ENCODE measurements at places on chromosomes 6 and 20. TPM values are rescaled to one million over a fixed set of nuclear protein-coding genes. Genes with fewer than 3 reads are reported as not detected.

DNA sequence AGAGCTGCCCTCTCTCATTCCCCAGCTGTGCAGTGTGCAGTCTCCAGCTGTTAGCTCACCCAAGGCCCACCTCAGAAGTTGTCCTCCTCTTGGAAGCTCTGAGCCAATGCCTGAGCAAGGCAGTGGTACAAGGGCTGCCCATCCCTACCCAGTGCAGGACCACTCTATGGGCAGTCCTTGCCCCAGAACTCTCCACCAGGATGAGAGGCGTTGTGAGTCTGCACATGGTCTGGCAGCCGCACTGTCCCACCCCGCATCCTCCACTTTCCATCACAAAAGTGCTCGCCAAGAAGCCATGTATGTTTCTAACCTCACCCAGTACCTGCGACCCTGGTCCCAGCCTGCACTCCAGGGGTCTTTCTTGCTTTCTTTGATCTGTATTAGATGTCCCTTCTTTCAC lies 175.1 kb upstream of the PMEPA1 start:
- peaks cover 18% of the 10 kb centered on the region for H3K27me3 ChIP-seq
- no peak overlapping the region for H3K4me3 ChIP-seq
- no peak overlapping the region for H3K27ac ChIP-seq
- H3K36me3 ChIP-seq = no peaks in the 10 kb centered on the region

DNA sequence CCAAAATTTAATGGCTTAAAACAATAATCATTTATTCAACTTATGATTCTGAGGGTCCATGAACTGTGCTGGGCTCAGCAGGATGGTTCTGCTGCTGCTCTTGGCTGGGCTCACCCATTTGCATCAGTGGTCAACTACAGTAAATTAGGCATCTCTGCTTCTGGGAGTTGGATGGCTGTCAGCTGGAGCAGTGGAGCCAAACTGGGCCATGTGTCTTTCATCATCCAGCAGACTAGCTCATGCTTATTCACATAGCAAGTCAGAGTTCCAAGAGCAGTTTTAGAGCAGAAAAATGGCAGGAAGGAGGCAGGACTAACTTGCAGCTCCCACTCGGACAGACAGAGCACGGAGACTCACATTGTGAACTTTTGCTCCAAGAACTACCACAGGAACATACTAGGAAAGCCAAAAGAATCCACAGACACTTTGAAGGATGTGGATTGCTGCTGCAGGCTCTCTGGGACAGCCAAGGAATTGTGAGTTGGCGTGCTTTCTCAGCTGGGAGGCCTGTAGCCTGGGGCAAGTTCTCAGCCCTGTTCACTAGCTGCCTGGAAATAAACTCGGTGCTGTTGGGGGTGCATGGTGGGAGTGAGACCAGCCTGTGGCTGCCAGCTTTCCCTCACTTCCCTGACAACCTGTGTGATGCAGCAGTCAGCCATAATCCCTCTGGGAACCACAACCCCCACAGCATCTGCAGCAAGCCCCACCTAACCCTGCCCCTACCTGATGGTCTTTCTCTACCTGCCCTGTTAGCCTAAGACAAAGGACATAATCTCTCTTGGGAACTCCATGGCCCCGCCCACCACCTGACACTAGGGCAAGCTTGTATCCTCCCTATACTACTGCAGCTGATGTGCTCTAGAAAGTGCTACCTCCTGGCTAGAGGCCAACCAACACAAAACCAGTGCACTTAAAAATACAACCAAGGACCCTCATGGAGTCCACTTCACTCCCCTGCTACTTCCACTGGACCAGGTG lies 129.0 kb downstream of the JPH2 start:
- no peaks in the 10 kb centered on the region for H3K4me1 ChIP-seq
- no peak overlapping the region for H3K4me3 ChIP-seq
- no peak for DNase-seq
- peaks cover 3% of the 10 kb centered on the region for H3K27me3 ChIP-seq

DNA sequence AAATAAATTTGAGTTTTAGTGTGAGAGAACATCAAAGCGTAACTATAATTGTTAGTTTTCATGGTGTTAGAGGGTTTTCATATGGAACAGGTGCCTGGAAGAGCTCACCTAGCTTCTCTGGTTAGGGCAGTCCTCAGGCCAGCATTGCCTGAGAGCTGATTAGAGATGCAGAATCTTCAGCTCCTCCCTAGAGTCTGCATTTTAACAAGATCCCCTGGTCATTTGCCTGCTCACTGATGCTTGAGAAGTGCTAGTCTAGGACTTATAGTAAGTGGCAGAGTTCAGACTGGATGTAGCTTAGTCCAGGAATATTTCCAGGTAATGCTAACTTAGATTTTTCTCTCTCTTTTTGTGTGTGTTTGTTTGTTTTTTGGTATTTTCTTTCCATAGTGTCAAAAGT lies 21.7 kb upstream of the SMIM26 start:
- H3K4me3 ChIP-seq = no peak overlapping the region
- no peak for DNase-seq
- peaks cover 76% of the 10 kb centered on the region for H3K36me3 ChIP-seq
- H3K27me3 ChIP-seq = no peaks in the 10 kb centered on the region
- H3K4me1 ChIP-seq = no peaks in the 10 kb centered on the region

- no peak overlapping the region for H3K27ac ChIP-seq
- H3K4me1 ChIP-seq = no peaks in the 10 kb centered on the region
- H3K36me3 ChIP-seq = no peaks in the 10 kb centered on the region
- no peak overlapping the region for H3K4me3 ChIP-seq
- no peaks in the 10 kb centered on the region for H3K27me3 ChIP-seq
These were observed 24.2 kb upstream of the CITED2 start for GRCh38 chr6:139398658-139399057.

The TMEM244 gene
- total RNA-seq = not detected

DNA sequence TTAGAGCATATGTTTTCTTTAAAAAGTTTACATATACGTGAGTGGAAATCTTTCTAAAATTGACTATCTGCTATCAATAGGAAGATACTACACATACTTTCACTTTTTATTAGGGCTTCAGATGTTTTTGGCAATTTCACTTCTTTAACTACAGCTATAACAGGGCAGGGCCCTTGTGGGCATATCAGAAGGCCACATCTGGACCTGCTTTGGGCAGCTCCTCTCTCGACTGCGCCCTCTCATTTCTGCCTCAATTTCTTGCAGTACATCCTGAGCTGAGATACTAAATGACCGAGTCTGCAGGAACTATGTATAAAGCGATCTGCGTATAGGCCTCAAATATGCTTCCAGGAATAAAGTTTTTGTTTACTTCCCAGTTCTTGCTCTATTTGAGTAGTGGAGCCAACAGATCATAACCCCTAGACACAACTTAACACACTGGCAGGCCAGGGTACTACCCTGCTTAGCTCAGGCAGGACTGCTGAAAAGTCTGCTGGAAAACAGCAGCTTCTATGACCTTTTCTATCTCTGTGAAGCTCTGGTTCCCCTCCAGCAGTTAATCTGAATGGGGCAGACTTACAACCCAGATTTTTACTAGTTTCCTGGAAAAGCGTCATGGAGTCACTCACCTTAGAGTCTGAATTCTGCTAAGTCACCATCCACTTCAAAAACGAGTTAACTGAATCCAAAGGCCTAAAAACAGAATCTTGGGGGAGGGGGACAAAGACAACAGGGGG lies 12.7 kb downstream of the GCLC start:
- peaks cover 8% of the 10 kb centered on the region for H3K36me3 ChIP-seq
- no peaks in the 10 kb centered on the region for H3K27me3 ChIP-seq
- H3K4me3 ChIP-seq = no peak overlapping the region
- H3K27ac ChIP-seq = no peak overlapping the region

GRCh38 chr20:11200423-11200822 lies 526.6 kb upstream of the JAG1 start:
- H3K4me3 ChIP-seq = no peak overlapping the region
- no peak for DNase-seq
- no peaks in the 10 kb centered on the region for H3K36me3 ChIP-seq
- no peak overlapping the region for H3K27ac ChIP-seq
- no peaks in the 10 kb centered on the region for H3K4me1 ChIP-seq
- no peaks in the 10 kb centered on the region for H3K27me3 ChIP-seq

DNA sequence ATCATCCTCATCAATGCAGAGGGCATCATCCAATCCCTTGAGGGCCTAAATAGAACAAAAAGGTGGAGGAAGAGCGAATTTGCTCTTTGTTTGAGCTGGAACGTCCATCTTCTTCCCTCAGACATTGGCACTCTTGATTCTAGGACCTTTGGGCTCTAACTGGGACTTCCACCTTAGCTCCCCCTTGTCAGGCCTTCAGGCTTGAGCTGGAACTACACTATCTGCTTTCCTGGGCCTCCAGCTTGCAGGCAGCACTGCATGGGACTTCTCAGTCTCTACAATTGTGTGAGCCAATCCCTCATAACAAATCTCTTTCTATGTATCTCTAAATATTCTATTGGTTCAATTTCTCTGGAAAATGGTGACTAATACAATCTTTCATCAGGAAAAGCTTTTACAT lies 155.4 kb downstream of the MCHR2 start:
- no peaks in the 10 kb centered on the region for H3K4me1 ChIP-seq
- peaks cover 8% of the 10 kb centered on the region for H3K27me3 ChIP-seq
- no peak overlapping the region for H3K27ac ChIP-seq

- peaks cover 49% of the 10 kb centered on the region for H3K36me3 ChIP-seq
- DNase-seq = no peak
- no peak overlapping the region for H3K27ac ChIP-seq
- no peaks in the 10 kb centered on the region for H3K27me3 ChIP-seq
- H3K4me1 ChIP-seq = no peaks in the 10 kb centered on the region
These were observed 62.8 kb downstream of the TCP11 start for GRCh38 chr6:35078226-35078850.

DNA sequence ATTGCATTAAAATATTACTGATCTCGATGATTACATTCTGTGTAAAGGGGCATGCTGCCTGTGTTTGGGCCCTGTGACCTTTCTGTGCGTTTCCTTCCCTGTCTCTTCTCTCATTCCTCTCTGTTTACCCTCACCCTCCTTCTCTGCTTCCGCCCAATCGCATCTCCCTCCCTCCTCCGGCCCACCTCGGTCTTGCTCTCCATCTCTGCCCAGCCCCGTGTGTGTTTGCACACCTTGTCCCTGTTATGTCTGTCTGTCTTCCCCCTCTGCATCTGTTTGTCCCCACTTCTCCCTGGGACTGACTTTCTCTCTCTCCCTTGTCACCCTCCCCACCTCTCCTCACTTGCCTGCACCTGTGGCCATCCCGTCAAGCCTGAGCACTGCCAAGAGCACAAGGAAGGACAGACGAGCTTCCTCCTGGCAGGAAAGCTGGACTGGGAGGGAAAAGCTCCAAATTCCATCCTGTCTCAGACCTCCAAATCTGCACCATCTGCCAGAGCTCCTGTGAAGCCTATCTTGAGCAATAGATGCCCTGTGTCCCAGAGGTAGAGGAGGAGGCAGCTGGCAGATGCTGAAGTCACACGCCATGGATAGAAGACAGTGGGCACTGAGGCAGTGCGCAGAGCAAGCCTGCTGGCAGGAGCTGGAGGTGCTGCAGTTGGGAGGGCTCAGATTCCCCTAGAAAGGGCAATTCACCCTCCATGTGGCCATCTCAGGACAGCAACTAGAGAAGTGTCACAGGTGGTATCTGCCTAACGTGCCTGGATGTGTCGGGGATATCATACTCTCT lies 172.3 kb downstream of the PTPRT start:
- DNase-seq = no peak
- H3K27me3 ChIP-seq = no peaks in the 10 kb centered on the region
- H3K4me3 ChIP-seq = no peak overlapping the region
- no peak overlapping the region for H3K27ac ChIP-seq
- H3K4me1 ChIP-seq = no peaks in the 10 kb centered on the region

The F13A1 gene
- 0.75 TPM for total RNA-seq

- H3K27ac ChIP-seq = no peak overlapping the region
- DNase-seq = no peak
- peaks cover 46% of the 10 kb centered on the region for H3K36me3 ChIP-seq
- H3K4me1 ChIP-seq = no peaks in the 10 kb centered on the region
- H3K4me3 ChIP-seq = no peak overlapping the region
These were observed 63.0 kb downstream of the MAP3K7 start for GRCh38 chr6:90523779-90524310.

GRCh38 chr6:53723331-53723730 lies 57.8 kb upstream of the KLHL31 start:
- no peak overlapping the region for H3K27ac ChIP-seq
- H3K27me3 ChIP-seq = peaks cover 9% of the 10 kb centered on the region
- H3K4me3 ChIP-seq = no peak overlapping the region
- peaks cover 8% of the 10 kb centered on the region for H3K4me1 ChIP-seq

- H3K4me3 ChIP-seq = no peak overlapping the region
- no peak overlapping the region for H3K27ac ChIP-seq
- no peaks in the 10 kb centered on the region for H3K27me3 ChIP-seq
- H3K36me3 ChIP-seq = peaks cover 17% of the 10 kb centered on the region
- H3K4me1 ChIP-seq = peaks cover 29% of the 10 kb centered on the region
These were observed 58.8 kb downstream of the REV3L start for GRCh38 chr6:111423960-111424846.

The CST2 gene
- total RNA-seq = not detected

DNA sequence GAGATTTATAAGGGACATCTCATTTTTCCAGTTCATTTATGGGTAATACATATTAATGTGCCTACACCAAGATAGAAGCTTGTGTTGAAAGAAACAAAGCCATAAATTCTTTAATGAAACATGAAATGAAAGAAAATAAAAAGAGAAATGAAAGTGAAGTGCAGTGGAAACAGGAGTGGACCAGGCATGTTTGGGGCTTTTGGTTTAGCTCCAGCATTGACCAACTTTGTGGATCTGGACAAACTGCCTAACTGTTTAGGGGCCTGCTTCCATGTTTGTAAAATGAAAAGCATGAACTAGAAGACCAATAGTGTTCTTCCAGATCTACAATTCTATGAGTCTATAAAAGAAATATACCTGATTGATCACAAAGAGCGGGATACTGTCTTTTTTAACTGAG lies 124.9 kb downstream of the GJA10 start:
- DNase-seq = no peak
- H3K27ac ChIP-seq = peak overlapping the region; percentile 72
- H3K4me1 ChIP-seq = peaks cover 29% of the 10 kb centered on the region
- H3K36me3 ChIP-seq = peaks cover 63% of the 10 kb centered on the region

The TTBK1 gene
- 0.02 TPM for total RNA-seq

The PI3 gene
- total RNA-seq = not detected

The FOXF2 gene
- not detected for total RNA-seq

- DNase-seq = peak; percentile 67
- H3K27ac ChIP-seq = no peak overlapping the region
- no peaks in the 10 kb centered on the region for H3K36me3 ChIP-seq
- peaks cover 12% of the 10 kb centered on the region for H3K27me3 ChIP-seq
These were observed 244.9 kb downstream of the TSHZ2 start for GRCh38 chr20:53216856-53217576.

GRCh38 chr6:140437619-140438345 lies 1063.3 kb upstream of the CITED2 start:
- DNase-seq = no peak
- no peaks in the 10 kb centered on the region for H3K27me3 ChIP-seq
- no peaks in the 10 kb centered on the region for H3K4me1 ChIP-seq

The KCNK16 gene
- total RNA-seq = not detected

- no peaks in the 10 kb centered on the region for H3K4me1 ChIP-seq
- DNase-seq = no peak
- H3K27me3 ChIP-seq = no peaks in the 10 kb centered on the region
- H3K27ac ChIP-seq = no peak overlapping the region
- no peak overlapping the region for H3K4me3 ChIP-seq
These were observed 75.8 kb downstream of the CAP2 start for GRCh38 chr6:17469006-17469832.

Measured in activated B cell treated with CpG ODN at 0.5 μM for 24 hours (primary cell).